ENCODE measurements at places on chromosomes 2 and 18.

DNA sequence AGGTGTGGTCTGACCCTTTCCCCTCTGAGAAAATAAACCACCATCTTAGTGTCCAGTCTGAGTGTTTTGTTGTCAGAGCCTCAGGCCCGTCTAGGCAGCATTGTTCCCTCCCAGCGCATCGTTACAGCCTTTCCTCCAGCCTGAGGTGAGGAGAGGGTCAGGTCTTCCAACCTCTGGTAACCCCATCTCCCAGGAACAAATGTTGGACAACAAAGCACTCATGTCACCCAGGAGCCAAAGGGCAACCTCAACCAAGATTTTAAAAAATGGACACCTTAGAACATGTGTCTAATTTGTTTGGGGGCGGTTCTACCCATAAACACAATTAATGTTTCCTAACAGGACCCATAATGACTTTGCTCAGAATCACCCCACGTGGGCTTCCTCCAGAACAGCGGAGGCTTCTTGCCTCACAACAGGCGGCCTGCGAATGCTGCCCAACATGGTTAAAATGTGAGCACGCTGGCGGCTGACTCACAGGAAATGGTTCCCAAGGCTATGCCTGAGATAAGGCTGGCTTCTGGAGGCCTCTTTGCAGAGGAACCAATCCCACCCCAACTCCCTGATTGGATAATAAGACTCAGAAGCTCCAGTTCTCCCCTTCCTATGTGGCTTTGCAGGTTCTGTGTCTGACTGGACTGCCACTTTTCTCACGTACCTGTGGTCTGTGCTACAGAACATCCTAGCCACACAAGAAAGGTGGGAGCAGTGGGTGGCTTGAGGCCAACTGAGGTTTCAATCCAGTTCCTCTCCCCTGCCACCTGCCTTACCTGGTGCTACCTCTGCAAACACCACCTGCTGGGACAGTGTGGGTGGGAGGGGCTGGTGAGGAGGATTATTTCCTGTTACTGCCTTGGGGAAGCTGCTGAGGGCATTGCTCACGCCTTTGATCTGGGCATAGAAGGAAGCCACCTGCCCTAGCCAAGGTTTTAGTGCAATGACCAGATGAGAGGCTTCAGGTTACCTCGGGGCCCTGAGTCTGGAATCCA, 108.8 kb downstream of the B3GNT2 start:
- DNase-seq: no peak

GRCh38 chr2:21590026-21590690, 466.4 kb downstream of the TDRD15 start:
- no peak for DNase-seq

- no peak for DNase-seq
Observed at GRCh38 chr2:128514555-128514955, 195.9 kb upstream of the HS6ST1 start.

DNA sequence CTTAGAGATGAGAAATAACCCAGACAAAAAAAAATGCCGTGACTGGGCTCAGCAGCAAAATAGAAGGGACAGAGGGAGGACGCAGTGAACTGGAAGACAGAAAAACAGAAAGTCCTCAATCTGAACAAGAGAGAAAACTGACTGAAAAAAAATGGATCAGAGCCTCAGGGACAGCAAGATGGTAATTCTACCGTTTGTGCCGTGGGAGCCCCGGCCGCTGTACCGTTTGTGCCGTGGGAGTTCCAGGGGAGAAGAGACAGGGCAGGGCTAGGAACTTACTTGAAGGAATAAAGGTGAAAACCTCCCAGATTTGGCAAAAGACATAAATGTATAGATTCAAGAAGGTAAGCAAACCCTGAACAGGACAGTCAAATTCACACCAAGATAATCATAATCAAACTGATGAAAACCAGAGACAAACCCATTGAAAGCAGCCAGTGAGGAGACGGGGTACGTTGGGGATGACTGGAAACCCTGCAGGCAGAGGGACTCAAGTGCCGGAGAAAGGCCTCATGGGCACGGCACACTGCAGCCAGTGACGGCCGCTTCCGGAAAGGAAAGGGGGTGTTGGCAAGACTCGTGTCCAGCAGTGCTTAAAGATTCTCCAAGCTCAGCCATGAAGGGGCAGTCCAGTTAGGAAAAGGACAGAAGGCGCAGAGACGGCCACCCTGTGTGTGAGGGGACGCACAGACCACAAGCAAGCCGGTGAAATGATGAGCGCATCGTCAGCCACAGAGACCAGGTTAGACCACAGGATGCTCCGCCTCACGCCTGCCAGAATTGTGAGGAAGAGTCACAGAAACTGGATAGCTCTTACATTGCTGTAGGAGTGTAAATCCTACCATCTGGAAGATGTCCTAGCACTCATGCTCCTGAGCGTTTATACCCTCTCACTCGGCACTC, 40.0 kb upstream of the NFATC1 start:
- DNase-seq: no peak

DNA sequence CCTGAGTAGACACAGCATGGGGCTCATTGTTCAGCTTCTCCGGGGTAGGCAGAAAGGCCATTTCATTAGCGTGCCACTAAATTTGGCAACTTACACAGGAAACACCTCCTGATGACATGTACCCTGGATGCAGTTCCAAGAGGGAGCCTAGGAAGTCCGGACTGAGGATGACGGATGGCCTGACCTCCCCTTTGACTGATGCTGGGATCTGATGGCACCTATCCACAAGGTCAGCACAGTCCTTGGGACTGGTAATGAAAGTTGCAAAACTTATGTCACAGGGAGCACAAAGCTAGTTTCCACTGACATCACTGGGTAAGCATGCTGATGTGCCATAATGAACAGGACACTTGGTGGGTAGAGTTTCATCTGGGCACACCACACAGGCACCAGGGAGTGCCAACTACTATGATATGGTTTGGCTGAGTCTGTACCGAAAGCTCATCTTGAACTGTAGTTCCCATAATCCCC, 126.7 kb upstream of the ARL4C start:
- DNase-seq: no peak

DNA sequence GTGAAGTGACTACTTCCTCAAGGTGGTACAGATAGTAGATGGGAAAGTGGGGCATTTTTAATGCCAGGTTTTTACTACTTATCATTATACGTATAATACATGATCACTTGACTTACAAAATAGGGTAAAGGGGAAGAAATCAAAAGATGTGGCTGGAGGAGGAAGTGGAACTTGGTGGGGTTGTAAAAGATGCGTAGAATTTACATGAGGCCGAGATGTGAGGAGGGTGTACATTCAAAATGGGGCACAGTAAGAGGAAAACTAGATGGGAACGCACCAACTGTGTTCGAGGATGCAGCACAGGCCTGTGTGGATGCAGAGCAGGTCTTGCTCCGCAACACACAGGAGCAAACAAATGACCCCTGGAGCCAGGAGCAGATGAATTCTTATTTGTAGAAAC, 403.3 kb downstream of the TXNL1 start:
- no peak for DNase-seq
